ENCODE measurements at places on chromosomes 1 and 21.

- no peak for DNase-seq
Measured at GRCh38 chr1:115712911-115713609, 55.5 kb downstream of the CASQ2 start.

DNA sequence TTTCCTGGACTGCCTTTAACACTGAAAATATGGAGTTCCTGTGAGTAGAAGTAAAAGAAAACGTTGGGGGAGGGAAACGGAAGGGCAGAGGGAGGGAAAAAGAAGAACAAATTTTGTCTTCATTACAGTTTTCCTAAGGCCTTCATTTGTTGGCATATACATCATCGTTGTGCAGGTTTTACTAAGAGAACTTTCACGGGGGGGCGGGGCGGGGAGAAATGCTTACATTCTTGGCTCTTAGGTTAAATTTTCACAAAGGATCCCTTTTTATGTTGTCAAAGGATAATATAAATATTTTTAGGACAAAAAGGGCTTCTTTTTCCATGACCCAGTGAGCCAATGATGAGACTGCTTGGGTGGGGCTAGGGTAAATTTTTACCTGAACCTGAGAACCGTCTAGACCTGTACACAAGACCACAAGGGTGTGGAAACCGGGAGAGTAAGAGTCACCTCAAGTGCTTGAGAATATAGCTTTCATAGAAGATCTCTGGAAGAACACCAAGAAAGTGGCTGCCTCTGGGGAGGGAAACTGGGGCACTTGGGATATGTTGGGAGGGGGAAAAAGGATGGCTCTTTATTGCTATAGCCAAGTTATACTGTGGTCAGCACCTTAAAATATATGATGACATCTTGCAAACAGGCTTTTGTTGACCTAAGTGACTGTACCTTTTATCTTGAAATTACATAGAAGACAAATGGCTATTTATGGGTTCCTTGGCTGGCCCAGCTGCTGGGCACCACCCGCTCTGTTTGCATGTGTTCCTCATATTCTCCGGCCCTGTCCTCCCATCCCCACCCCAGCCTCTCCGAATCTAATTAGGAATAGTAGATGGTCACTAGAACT lies 2.0 kb upstream of the UTP25 start:
- DNase-seq: no peak

GRCh38 chr1:32362474-32363313 lies at the start of the genes FAM229A and TSSK3:
TSS of gene FAM229A (minus strand) at chr1:32362485. CDS start at chr1:32362091, 394 bp downstream.
TSS of gene TSSK3 (plus strand) at chr1:32362539. CDS start at chr1:32362702, 163 bp downstream.
- DNase-seq: no peak

GRCh38 chr1:108569097-108569728 lies 9.3 kb downstream of the EEIG2 start:
- DNase-seq: no peak

DNA sequence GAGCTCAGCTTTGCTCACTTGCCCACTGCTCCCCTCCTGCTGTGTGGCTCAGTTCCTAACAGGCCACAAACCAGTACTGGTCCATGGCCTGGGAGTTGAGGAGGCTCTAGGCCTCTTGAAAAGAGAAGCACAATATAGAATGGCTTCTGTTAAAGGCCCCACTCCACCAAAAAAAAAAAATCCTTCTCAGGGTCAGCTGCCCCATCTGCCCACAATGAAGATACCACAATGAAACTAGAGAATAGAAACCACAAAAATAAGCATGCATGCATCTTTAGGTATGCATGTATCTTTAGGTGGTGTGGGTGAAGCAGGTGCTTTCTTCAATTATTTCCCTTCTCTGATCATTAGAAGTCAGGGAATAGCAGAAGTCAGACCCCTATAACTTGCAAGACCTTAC lies 620.4 kb upstream of the BEND5 start:
- no peak for DNase-seq

- DNase-seq: no peak
Measured at GRCh38 chr1:19006837-19007271, 50.4 kb upstream of the IFFO2 start.

DNA sequence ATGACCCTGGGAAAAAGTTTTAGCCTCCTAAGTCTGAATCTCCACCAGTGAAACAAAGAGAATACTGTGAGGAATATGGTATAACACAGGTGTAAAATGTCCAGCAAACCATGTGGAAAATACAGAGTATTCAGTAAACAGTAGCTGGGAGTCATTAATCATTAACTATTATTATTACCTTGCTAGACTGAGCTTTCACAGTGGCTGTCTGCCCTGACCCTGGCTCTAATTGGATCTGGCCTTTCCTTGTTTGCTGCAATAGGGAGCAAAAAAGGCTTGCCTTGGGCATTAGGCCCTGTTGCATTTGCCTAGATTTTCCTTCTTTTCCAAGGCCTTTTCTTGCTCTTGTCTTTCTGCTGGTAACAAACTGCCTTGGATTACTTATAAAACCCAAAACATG lies 179.1 kb upstream of the BEND5 start:
- DNase-seq: no peak

DNA sequence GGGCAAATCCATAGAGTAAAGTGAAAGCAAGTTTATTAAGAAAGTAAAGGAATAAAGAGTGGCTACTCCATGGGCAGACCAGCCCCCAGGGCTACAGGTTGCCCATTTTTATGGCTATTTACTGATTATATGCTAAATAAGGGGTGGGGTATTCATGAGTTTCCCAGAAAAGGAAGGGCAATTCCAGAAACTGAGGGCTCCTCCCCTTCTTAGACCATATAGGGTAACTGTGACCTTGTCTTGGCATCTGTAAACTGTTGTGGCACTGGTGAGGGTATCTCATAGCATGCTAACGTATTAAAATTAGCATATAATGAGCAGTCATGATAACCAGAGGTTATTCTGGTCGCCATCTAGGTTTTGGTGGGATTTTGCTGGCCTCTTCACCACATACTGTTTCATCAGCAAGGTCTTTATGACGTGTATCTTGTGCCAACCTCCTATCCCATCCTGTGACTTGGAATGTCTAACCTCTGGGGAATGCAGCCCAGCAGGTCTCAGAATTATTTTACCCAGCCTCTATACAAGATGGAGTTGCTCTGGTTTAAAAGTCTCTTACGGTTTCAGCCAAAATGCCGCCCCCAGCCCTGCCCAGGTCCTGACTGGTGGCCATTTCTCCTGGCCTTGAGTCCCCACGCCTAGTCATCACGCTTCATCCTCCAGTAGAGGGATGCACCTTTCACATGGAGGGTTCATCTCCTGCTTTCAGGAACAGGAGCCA lies 982 bp upstream of the TRIM17 start:
- no peak for DNase-seq

GRCh38 chr1:41481109-41481775 lies 3.2 kb downstream of the EDN2 start:
- DNase-seq: no peak

GRCh38 chr21:38841472-38841871 lies 35.7 kb downstream of the ETS2 start:
- DNase-seq: no peak

GRCh38 chr1:179151908-179152682 lies 70.2 kb downstream of the TOR3A start:
- DNase-seq: no peak

DNA sequence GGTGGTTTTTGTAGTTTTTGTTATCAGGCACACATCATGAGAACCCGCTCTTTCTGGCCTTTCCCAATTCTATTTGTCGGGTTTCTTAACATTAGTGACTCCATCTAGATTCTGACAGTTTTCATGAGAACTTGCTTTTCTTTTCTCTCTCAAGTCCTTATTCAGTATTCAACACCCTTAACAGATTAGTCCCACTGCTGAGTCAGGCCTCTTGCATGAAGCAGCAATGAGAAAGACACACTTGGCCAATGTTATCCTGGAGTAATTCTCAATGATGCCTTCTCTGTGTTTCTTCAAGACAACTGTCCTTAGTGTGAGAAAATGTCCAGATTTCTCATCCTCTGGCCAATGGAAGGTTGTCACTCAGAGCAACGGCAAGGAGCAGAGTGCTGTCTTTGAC lies 11.3 kb downstream of the FMO2 start:
- no peak for DNase-seq

DNA sequence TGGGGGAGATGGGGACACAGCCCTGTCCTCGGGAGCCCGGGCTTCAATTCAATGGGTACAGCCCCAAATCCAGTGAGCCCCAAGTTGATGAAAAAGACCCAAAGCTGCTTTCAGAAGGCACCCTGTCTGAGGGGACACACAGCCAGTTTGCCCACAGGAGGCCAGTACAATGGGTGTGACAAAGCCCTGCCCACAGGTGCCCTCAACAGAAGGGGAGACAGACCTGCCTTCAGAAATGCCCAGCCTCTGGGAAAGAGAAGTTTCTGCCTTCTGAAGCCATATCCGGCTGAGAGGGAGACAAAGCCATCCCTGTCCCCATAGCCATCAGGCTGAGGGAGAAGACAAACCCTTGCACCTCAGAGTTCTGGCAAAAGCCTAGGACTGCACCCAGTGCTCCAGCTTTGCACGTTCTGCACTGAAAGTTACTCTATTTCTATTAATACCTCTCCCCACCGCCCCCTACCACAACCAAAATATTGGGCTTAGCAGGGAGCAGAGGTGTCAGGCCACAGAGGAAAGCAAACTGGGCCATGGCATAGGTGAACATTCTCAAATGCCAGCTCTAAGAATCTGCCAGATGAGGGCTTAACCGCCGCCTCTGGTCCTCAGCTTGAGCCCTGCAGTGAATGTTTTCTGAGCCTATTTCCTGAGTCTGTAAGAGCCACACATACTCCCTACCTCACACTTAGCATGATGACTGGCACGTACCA lies 18.0 kb upstream of the PTAFR start:
- no peak for DNase-seq

DNA sequence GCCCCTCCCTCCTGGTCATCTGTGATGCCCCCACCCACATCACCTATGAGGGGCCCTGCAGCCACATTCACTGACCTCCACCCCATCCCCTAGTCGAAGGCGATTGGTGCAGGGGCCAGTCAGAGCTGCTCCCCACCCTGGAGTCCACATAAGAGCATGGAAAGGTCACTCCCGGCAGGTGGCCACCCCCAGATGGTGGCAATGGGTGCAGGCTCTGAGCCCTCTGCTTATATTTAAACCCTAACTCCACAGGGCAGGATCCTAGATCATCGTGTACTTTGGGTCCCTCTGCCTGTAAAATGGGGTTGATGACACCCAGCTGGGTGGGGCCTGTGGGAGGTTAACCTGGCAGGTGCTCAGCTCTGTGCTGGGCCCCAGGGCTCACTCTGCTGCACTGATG lies 186.8 kb upstream of the C1orf174 start:
- no peak for DNase-seq

Measured in brain (organoid and tissue), 16 donors.